Cortex of kidney (tissue), 1 donor: ENCODE measurements at places on chromosomes 2 and 18.

DNA sequence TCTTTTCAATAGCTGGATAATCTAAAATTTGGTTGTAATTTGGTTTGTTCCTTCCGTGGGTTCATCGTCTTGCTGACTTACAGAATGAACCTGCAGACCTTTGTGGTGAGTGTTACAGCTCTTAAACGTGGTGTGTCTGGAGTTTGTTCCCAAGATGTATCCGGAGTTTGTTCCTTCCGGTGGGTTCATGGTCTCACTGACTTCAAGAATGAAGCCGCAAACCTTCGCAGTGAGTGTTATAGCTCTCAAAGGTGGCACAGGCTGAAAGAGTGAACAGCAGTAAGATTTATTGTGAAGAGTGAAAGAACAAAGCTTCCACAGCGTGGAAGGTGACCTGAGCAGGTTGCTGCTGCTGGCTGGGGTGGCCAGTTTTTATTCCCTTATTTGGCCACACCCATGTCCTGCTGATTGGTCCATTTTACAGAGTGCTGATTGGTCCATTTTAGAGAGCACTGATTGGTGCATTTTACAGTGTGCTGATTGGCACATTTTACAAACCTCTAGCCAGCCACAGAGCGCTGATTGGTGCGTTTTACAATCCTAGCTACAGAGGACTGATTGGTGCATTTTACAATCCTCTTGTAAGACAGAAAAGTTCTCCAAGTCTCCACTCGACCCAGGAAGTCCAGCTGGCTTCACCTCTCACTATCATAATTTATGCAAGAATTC is 16.6 kb downstream of the RALB start:
- DNase-seq, result no peak

- no peak for DNase-seq
Observed at GRCh38 chr18:8994603-8995002, 107.9 kb upstream of the NDUFV2 start.

- DNase-seq, result no peak
Observed at GRCh38 chr2:3651691-3652648, 6.0 kb upstream of the ALLC start.

- no peak for DNase-seq
Observed at GRCh38 chr2:208039376-208040110, 14.2 kb upstream of the PLEKHM3 start.

DNA sequence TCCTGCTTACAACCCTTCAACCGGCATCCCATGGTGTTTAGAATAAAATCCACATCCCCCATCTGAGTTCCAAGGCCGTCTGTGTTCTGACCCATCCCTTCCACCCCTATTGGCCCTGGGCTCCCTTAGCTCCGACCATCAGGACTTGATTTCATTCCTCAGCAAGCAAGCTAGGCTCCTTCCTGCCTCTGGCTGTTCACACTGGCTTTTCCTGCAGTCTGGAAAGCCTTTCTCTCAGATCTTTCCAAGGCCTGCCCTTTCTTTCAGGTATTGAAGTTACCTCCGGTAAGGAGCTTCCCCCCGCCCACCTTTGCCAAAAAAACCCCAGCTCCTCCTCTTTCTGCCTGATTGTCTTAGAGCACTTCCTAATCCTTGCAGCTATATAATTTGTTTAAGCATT is 86.8 kb downstream of the CLIP4 start:
- no peak for DNase-seq

DNA sequence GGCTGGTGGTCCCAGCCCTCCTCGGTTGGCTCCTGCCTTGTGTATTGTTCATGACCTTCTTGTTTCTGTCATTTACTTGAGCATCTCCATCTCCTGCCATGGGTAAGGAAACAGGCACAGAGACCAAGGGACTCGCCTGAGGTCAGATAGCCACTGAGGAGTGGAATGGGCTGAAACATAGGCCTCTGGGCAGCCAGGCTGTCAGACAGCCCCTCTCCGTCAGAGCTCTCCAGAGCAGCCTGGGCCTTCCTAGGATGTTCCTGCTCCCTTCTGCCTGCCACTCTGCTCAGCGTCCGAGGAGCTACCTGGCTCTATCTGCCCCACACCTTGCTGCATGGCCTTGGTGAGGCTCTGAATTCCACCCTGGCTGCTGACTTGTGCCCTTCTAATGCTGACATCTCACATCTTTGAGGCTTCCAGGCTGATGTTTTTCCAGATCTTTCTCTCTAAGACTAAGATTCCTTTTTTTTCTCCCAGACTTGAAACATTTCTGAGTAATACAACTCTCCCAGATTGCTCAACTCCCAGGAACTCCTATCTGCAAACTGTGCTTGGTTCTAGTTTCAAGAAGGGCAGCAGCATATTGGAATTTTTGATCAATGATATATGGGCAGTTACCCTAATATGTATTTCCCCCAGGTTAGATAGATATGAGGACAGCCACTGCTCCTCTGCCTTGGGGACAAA is 67.7 kb downstream of the MCFD2 start:
- no peak for DNase-seq

GRCh38 chr2:209331291-209331844 is 92.5 kb upstream of the MAP2 start:
- DNase-seq, result no peak

GRCh38 chr2:29879456-29879855 is 41.9 kb downstream of the ALK start:
- DNase-seq, result no peak

DNA sequence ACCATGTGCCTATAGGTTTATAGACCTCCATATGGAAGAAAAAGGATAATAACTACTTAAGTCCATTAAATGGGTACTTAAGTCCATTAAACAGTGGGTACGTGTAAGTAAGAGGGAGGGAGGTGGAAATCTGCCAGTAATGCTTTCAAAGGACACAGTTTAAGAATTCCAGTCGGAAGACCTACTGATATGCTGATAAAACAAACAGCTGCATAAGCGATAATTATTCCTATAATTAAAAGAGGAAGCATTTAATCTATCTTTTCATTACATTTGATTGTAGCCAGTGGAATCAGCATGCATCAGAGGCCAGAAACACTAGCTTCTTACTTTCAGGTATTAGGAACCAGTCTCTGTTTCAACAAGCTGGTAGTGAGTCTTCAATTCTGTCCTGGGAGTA is 96.4 kb upstream of the DDX18 start:
- DNase-seq, result no peak

DNA sequence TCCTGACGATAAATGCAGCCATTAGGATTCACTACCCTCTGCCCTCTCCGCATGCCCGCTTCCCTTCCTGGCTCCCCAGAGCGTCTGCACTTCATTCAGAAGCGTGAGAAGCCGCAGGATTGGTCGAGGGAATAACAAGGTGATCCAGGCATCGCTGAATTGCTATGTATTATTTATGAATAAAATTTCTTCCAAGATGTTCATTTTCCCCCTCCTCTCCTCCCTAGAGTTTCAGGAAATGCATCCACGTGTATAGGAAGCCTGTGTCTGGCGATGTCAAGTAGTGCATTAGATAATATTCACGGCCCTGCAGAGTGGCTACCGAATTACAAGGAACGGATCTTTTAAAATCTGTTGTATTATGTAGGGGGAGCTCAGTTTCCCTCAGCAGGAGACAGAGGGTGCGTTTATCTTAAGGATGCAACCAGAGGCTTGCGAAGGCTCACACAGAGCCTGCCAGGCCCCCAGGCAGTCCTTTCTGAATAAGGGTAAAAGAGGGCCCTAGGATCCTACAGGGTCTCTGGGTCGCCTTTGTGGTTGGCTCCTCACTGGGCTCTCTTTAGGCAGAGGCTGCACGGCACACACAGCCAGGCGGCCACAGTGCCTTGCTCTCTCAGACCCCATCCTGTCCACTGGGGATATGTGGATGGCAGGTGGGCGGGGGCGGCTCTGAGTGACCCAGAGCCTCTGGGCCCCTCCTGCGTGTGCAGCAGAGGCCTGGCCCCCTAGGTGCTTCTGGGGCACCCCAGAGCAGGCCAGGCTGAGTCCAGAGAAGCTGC is 224.1 kb upstream of the PXDN start:
- no peak for DNase-seq

DNA sequence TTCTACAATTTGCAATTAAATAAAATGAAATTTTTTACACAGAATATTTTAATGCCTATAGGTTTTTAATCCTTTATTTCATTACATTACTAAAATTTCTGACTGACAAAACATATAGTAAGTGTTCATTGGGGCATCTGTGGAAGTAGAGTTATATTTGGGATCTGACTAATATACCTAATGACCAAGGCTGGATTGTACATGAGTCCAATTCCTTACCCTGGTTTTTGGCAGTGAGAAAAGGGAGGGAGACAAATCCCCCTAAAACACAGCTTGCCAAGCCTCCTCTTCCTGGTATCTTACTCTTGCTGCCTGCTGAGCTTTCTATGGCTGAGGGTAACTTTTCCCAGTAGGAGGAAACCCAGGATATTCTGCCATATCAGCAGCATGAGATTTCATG is 149.4 kb upstream of the CDH20 start:
- DNase-seq, result no peak

DNA sequence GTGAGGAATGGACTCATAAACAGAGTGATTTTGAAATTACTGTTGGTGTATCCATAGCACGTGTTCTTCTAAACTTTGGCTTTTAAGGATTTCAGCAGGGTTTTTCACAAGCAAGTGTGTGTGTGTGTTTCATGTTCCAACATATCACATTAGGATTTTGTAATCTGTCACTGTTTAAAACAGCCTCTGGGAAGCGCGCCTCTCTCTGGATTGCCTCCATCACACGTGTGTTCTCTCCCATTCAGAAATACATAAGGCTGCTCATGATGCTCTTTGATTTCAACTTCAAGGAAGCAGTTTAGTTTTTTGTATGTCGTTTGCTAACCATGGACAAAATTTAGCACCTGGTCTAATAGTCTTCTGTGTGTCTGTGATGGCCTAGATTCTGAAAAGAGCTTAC is 370.4 kb downstream of the MTX2 start:
- DNase-seq, result no peak

DNA sequence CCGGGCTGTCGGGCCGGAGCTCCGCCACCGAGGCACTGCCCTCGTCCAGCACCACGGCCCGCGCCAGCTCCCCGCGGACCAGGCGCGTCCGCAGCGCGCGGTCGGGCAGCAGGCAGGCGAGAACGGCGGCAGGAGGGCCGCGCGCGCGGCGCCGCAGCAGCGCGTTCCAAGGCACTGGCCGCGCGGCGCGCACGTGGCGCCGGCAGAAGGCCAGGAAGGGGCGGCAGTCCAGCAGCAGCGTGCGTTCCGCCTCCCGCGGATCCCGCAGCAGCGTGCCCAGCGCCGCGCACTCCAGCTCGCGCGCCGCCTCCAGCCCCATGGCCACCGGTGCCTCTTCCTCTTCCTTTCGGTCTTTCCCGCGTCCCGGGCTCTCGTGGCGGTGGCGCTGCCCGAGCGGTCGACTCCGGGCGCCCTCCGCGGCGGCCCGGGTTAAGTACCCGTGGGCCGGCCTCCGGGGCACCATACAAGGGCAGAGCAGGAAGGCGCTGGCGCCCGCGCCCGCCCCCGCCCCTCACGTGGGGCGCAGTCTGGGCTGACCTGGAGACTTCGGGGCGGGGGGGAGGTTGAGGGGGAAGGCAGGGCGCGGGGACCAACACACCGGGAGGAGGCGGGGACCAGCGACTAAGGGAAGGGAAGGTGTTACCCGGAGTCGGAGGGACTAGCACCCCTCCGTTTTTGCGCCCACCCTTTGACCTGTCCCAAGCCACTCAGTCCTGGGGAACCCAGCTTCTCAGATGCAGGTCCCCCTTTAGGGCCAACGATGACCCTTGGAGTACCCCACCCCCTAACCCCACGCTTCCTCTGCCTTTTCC is at the start of gene DUSP2:
Gene DUSP2 (minus strand): TSS at position 405 of the 812 bp plus-strand sequence. CDS start 86 bp downstream, at position 319.
- no peak for DNase-seq

GRCh38 chr2:151395509-151396374 is 14.0 kb upstream of the RIF1 start:
- no peak for DNase-seq

- no peak for DNase-seq
Observed at GRCh38 chr2:109084341-109084740, 44.7 kb upstream of the SH3RF3 start.

DNA sequence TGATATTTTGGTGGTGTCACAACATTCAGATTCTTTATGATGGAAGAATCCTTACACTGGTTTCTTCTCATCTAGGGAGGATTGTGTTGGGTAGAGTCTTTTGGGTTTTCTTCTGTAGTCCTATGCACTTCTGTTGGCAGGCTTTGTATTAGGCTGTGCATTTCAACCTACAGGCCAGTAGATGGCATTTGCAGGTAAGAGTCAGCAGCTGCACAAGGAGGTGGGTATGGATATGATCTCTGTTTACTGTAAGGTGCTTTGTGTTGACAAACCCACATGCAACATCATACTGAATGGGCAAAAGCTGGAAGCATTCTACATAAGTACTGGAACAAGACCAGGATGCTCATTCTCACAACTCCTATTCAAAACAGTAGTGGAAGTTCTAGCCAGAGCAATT is 656.8 kb downstream of the METTL4 start:
- no peak for DNase-seq

GRCh38 chr2:30422444-30423040 is 24.5 kb upstream of the LCLAT1 start:
- no peak for DNase-seq

GRCh38 chr2:114261366-114261765 is 181.1 kb upstream of the DPP10 start:
- no peak for DNase-seq

DNA sequence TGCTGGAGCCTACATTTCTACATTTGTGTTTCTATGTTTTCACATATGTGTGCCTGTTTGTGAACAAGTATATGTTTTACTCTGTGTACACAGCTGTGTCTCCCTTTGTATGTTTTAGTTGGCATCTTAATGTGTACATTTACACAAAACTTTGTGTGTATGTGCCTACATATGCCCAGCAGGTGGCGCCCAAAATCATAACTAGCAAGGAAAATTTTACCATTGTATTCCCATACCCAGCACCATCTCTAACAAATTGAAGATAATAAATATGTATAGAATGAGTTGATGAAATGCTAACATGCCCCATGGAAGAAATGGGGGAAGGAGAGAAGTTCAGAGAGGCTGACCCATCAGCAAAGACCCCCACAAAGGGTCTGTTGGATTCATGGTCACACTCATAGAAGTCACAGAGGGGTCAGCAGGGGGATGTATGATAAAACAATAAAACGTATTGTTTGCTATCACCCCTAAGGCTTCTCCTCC is 48.1 kb downstream of the PKDCC start:
- no peak for DNase-seq

DNA sequence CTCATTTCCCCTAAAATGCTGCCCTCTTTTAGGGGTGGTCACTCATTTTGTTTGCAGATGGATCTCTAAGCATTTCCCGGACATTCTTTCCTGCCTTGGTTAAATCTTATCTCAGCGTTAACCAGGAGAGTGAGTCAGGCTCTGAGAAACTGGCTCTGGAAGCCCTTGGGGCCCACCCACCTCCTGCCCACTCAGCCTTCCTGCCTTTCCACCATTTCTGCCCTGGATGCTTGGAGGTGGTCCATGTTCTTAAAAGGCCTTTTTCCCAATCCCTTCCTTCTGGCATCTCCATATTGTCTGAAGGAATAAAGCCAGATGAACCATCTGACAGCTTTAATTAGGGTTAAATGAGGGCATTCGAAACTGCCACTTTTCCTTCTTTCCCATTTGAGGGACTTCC is 9.5 kb downstream of the HK2 start:
- DNase-seq, result no peak

DNA sequence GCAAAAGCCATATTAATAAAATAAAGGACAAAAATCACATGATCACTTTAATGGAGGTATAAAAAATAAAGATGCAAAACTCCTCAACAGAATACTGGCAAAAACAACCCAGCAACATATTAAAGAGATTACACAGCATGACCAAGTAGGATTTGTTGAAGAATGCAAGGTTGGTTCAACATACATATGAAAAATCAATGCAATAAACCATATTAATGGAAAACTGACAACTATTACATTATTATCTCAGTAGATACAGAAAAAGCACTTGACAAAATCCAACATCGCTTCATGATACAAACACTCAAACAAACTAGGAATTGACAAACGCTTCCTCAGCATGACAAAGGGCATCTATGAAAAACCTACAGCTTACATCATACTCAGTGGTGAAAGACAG is 76.7 kb downstream of the CRACDL start:
- DNase-seq, result no peak
